H4 (cell line): ENCODE measurements at places on chromosomes 7 and 10. TPM values are rescaled to one million over a fixed set of nuclear protein-coding genes. Genes with fewer than 3 reads are reported as not detected.

The CHAT gene
- total RNA-seq, result not detected in 2 replicates

The TMEM229A gene
- not detected in 2 replicates for total RNA-seq

The SDK1 gene
- total RNA-seq, result 5.1 and 7.4 TPM in 2 replicates

The VGF gene
- 3.6 and 7.1 TPM in 2 replicates for total RNA-seq

The DLG5 gene
- total RNA-seq, result 14.0 and 16.8 TPM in 2 replicates

The C7orf33 gene
- total RNA-seq, result not detected in 2 replicates

The COL17A1 gene
- total RNA-seq, result not detected in 2 replicates

The IFIT1B gene
- total RNA-seq, result 0.12 TPM in 1 of 2 replicates, not detected in the other

The DOCK1 gene
- 28.9 and 34.4 TPM in 2 replicates for total RNA-seq

The CNPY1 gene
- 0.08 TPM in 1 of 2 replicates, not detected in the other for total RNA-seq

The NUTM2E gene
- total RNA-seq, result not detected in 2 replicates

The TMEM130 gene
- total RNA-seq, result 1.2 and 2.5 TPM in 2 replicates

The TUBAL3 gene
- 0.25 TPM in 1 of 2 replicates, not detected in the other for total RNA-seq

The PHKG1 gene
- 0.17 TPM in 1 of 2 replicates, not detected in the other for total RNA-seq

The FAM25C gene
- total RNA-seq, result not detected in 2 replicates

The KEL gene
- total RNA-seq, result 0.21 TPM in 1 of 2 replicates, not detected in the other

The MRLN gene
- not detected in 2 replicates for total RNA-seq

The AQP1 gene
- total RNA-seq, result 1.4 and 1.7 TPM in 2 replicates

The SPDYE11 gene
- total RNA-seq, result not detected in 2 replicates

The PARP12 gene
- 26.7 and 27.3 TPM in 2 replicates for total RNA-seq

The JAKMIP3 gene
- total RNA-seq, result 0.43 and 0.81 TPM in 2 replicates

The OR6B1 gene
- not detected in 2 replicates for total RNA-seq

The SFRP4 gene
- total RNA-seq, result 8.3 and 10.3 TPM in 2 replicates

The SERPINE1 gene
- 11.1 and 12.7 TPM in 2 replicates for total RNA-seq

The NKX6-2 gene
- not detected in 2 replicates for total RNA-seq

The SLC13A1 gene
- total RNA-seq, result not detected in 2 replicates

The DYDC1 gene
- not detected in 2 replicates for total RNA-seq

The RELN gene
- total RNA-seq, result 0.02 TPM in 1 of 2 replicates, not detected in the other

The ACTR3C gene
- 0.23 TPM in 1 of 2 replicates, not detected in the other for total RNA-seq

The CHCHD2 gene
- 1,524 and 1,705 TPM in 2 replicates for total RNA-seq

The SFMBT2 gene
- 0.85 and 1.0 TPM in 2 replicates for total RNA-seq

The SH2D4B gene
- not detected in 2 replicates for total RNA-seq

The ICA1 gene
- 2.6 and 6.4 TPM in 2 replicates for total RNA-seq

The JAZF1 gene
- 13.3 and 20.6 TPM in 2 replicates for total RNA-seq

The HOXA1 gene
- 1.2 and 3.0 TPM in 2 replicates for total RNA-seq

The ZNF316 gene
- total RNA-seq, result 5.1 and 7.9 TPM in 2 replicates

The SHTN1 gene
- 6.3 and 9.3 TPM in 2 replicates for total RNA-seq

The TRPV5 gene
- total RNA-seq, result not detected in 2 replicates

The ZNF655 gene
- total RNA-seq, result 36.4 and 51.2 TPM in 2 replicates

The DNAJB12 gene
- total RNA-seq, result 18.1 and 22.1 TPM in 2 replicates

The ZDHHC4 gene
- total RNA-seq, result 160 and 170 TPM in 2 replicates

The KLF14 gene
- total RNA-seq, result 0.64 TPM in 1 of 2 replicates, not detected in the other

The POR gene
- total RNA-seq, result 118 and 121 TPM in 2 replicates

The NPC1L1 gene
- total RNA-seq, result 0.10 TPM in 1 of 2 replicates, not detected in the other
